ENCODE measurements at places on chromosomes 3 and 15. TPM values are rescaled to one million over a fixed set of nuclear protein-coding genes. Genes with fewer than 3 reads are reported as not detected.

GRCh38 chr15:90234096-90234988 is at the start of gene GDPGP1:
GDPGP1 (plus strand) TSS chr15:90234209; CDS start chr15:90240909, 6,700 bp downstream.
- H3K27me3 ChIP-seq: no peaks in the 10 kb centered on the region
- no peaks in the 10 kb centered on the region for H3K4me1 ChIP-seq

GRCh38 chr3:149657321-149657925 is 402 bp downstream of the WWTR1 start:
- peak overlapping the region; percentile 97 for H3K27ac ChIP-seq
- no peak for DNase-seq

Gene PPP1R2
- 92.6 TPM for total RNA-seq

Gene DUOX1
- under 0.01 TPM for total RNA-seq

Gene P2RY13
- total RNA-seq: 1.8 TPM

Gene RYR3
- 20.2 TPM for total RNA-seq

DNA sequence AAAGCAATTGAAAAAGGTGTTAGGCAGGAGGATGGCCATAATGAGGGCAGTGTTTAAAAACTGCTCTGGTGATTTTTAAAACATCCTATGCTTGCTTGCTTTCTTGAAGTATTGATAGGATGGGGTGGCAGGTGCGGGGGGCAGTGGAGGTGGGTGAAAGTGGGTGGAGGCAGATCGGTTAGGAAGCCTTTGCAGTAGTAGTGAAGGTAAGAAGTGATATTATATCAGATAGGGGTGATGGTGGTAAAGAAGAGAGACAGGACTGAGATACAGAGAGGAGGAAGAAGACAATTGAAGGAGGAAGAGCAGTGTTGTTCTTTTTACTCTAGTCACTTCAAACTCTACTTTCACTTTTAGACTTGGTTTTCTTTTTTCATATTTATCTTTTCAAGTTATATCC is 11.1 kb downstream of the ZNF80 start:
- no peaks in the 10 kb centered on the region for H3K4me1 ChIP-seq
- no peaks in the 10 kb centered on the region for H3K27me3 ChIP-seq
- H3K36me3 ChIP-seq: no peaks in the 10 kb centered on the region
- no peak overlapping the region for H3K4me3 ChIP-seq
- DNase-seq: no peak
